ENCODE measurements at places on chromosomes 12 and 14.

- no peak for DNase-seq
Observed at GRCh38 chr12:130847112-130847511, 8.1 kb upstream of the STX2 start.

DNA sequence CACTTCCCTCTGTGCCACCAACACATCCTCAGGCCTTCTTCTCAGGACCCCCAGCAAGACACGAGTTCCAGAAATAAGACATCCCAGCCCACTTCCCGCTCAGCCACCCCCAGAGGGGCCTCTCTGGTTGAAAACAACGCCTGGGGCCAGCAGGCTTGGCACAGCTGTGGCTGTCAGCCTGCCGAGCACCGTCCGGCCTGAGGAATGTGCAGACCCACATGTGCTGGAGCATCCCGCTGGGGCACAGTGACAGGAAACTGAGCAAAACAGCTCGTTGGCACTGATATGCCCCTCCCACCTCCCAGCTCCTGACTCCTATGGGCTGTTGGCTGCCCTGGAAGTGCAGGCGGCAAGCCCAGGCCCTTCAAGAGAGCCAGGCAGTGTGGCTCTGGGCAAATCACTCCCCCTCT, 1.4 kb downstream of the SYNE3 start:
- peak; percentile 84 for DNase-seq

DNA sequence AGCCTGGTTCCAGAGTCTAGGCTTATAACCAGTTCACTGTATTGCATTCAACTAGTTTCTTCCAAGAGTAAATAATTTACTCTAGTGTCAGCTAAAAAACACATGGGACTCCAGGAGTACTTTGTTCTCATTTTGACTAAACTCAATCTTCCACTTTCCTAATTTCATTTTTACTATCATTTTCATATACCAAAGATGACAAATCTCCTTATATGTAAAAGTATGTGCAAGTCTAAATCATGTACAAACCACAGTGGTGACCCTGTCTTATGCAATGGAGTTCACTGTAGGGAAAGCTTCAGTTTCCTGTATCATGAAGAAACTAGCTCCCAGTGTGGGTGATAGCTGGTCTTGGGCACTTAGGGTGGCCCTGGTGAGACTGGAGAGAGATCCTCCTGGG, 151.6 kb downstream of the HELB start:
- DNase-seq: no peak

GRCh38 chr14:56490379-56490778, 89.2 kb upstream of the TMEM260 start:
- DNase-seq: no peak

DNA sequence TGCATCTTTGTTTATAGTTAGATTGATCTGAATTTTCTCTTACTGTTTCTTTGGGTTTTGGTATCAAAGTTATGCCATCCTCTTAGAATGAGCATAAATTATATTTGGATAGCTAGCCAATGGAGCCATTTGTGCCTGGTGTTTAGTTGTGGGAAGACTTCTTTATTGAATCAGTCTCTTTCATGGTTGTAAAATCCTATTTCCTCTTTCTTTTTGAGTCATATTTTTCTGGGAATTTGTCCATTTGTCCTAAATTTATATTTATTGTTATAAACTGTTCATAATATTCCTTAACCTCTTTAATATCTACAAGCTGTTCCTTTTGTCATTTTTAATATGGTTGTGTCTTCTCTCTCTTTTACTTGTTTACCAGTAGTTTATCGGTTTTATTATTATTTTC, 462.5 kb downstream of the AEBP2 start:
- DNase-seq: no peak

GRCh38 chr12:16359512-16360491, 12.4 kb downstream of the MGST1 start:
- peak; percentile 82 for DNase-seq

DNA sequence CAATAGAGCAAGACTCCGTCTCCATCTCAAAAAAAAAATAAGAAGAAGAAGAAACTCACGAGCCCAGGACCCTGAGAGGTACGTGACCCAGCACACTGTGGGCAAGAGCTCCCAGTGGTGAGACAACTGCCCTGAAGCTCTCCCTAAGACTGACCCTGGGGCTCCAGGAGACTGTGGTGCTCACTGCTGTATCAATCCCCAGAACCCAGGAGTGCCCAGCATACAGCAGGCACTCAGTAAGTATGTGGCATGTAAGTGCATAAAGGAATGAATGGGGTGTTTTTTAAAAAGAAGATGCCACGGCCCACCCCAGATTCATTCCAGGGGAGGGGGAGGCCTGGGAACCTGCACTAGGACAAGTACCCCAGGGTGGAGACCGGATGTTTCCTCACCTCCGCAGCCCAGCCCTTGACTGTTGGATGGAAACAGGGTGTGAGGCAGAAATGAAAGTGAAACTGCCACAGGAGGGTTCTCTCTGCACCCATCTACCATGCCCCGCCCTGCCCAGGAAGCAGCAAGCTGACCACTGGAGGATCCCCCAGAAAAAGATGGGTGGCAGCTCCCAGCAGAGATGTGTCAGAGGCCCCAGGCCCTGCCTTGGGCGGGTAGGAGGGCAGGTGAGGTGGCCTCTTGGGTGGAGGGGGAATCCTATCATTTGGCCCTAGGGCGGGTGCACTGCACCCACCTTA, 12.2 kb downstream of the ITPK1 start:
- DNase-seq: peak; percentile 60

- DNase-seq: no peak
Observed at GRCh38 chr12:19205120-19205519, 75.6 kb downstream of the PLEKHA5 start.

DNA sequence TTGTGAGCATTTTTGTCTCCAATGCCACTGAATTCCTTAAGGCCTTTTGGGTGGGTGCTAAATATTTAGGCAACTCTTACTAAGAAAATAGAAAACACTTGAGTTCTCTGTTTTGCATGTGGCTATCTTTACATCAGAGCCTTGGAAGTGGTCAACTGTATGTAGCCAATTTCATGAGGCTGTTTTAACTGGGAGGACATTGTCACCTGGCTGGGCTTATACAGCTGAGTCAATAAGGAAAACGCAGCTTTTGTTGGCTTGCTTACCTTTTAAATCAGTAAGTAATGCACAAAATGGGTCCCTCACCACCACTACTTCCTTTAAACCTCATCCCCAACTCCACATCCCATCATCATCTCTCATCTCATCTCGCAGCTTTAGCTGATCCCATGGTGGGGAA, 194.3 kb downstream of the RGS6 start:
- no peak for DNase-seq

DNA sequence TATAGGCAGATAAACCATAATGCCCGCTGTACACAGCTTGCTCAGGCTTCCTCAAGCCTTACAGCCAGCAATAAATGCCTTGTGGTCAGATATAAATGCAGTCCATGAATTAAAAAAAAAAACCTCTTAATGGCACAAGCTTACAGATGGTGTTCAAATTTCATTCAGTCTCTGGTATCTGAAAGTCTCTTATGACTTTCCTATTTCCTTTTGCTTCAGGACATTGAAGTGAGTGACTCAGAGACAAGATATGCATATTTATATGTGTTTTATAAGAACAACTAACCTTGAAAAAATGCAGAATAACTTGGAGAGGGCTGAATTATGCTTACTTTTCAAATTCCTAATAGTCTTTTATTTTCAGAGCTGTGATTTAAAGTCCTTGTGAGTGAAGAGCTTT, 426.9 kb upstream of the MIS18BP1 start:
- DNase-seq: no peak

GRCh38 chr12:102569803-102570202, 89.4 kb upstream of the IGF1 start:
- no peak for DNase-seq

DNA sequence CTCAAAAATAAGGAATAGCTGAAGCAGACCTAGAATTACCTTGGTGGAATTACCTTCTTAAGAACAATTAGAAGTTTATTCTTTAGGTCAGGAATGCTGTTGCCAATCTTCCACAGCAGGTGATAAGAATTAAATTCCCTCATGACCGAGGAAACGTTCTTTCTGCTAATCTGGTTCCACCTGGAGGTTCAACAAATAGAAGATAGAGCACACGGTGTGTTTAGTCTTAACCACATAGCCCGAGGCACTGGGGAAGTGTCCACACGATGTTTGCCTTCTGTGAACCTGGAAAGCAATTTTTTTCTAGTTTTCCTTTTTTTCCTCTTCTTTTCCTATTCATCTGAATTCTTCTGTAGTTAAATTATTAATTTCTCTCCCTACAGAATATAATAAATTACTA, 906.9 kb downstream of the NRXN3 start:
- no peak for DNase-seq

DNA sequence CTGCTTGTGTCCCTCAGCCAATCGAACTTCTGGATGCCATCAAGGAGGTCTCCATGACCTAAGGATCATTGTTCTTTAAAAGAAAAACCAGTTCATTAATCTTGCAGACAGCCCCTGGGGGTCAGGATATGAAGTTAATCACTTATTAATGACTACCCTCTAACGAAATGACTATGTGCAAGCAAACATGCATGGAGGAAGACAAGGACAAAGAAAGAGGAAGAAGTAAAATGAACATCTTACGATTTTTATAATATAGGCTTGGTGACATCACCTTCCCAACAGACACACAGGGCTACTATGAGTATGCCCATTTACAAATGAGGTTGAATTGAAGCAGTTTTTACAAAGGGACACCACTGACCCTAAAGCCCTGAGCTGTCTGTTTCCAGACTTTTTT, 111.1 kb upstream of the AMIGO2 start:
- no peak for DNase-seq

- no peak for DNase-seq
Observed at GRCh38 chr12:67433385-67434175, 164.4 kb downstream of the CAND1 start.

GRCh38 chr12:125299840-125300239, 234.6 kb downstream of the AACS start:
- no peak for DNase-seq

DNA sequence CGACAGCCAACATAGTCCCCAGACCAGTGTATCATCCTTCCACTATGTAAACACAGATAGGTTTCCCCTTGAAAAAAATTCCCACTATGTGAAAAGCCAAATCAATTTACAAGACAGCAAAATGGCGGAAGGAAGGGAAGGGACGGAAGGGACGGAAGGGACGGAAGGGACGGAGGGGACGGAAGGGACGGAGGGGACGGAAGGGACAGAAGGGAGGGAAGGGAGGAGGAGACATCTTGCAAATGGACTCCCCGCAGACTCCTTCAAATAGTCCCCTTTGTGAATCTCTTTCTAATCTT, 75.3 kb downstream of the NINJ2 start:
- no peak for DNase-seq

DNA sequence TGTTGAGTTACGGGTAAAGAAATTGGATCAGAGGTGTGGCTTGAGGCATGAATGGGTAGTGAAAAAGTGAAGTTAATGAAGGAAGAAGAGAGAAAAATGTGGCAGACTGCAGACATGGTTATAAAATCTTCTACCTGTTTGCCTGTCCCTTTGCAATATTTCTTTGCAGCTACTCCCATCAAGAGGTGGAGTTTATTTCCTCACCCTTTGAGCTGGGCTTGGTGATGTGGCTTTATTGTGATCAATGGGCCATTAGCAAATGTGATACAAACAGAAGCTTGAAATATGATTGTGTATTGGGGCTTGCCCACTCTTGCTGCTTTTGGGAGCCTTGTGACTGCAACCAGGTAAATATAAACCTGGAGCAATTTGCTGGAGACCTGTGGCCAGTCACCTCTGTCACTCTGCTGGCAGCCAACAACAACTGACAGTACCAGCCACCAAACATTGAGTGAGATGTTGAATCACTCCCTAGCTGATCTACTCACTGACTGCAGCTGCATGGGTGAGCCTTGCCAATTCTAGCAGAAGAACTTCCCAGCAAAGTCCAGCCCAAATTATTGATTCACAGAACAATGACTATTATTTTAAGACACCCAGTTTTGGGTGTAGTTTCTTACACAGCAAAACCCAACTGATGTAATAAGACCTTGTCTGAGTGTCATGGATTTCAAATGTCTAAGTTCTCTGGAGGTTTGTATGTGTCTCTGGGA, 151.0 kb upstream of the ATP2B1 start:
- DNase-seq: no peak

DNA sequence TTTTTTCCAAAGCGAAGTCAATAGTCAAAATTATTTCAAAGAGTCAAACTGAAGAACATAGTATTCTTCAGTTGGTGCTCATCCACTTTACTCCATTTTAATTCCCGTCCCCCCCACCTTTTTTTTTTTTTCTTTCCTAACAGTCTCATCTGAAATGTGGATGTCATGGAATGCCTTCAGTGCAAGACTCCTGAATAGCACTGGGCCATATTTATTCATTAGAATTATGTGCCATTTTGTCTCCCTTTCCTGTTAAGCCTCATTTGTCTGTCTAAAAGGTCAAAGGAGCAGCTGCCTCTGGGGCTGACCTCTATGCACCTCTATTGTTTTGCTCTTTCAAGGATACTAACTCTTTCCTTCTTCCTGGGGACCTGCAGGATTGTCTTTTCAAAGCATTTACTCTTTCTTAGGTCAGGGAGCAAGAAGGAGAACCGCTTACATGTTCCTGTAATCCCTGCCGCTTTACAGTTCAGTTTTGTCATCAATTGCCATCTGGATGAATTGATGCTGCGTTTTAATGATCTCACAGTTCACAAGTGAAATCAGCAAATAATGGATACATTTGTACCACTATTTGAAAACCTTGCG, 310.6 kb downstream of the NPAS3 start:
- DNase-seq: no peak

GRCh38 chr12:98896938-98897337, 251.8 kb downstream of the APAF1 start:
- no peak for DNase-seq

- no peak for DNase-seq
Observed at GRCh38 chr12:105616971-105617540, 286.6 kb downstream of the C12orf75 start.

GRCh38 chr14:77459072-77459723, 1.3 kb downstream of the AHSA1 start:
- peak; percentile 60 for DNase-seq

- no peak for DNase-seq
Observed at GRCh38 chr14:70416338-70416724, 559 bp downstream of the SYNJ2BP start.

DNA sequence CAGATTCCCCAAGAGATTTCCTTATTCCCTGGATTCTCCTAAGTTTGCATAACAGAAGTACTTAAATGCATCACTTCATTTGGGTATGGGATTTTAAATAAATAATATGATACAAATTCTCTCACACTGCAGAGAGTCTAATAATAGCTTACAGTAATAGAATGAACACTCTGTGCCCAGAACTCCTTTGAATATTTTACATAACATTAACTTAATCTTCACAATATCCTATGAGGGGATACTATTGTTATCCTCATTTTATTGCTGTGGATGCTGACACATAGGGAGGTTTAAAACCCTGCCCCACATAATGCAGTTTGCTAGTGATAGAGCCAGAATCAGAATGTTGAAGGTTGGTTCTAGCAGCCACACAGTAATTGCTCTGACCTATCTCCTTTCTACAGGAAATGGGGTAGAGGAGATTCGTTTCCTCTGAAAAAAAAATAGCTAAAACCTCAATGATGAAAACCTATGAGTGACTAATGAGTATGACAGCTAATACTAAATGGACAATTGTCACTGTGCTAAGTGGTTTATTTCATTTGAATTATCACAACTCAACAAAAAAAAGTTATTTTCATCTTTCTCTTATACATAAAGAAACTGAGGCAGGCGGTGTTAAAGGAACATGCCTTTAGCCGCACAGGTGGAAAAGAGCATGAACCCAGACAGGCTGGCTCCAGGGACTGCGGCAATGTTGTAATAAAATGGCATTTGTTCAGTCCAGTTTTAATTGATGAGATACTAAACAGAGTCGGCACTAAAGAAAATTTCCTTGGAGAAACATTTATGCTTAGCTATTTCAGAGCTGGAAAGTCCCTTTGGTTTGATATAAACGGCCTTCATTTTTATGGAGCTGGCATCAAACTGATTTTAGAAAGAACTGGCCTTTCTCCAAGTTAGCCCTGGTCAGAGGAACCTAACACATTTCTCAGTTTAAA, 880.9 kb downstream of the NRXN3 start:
- no peak for DNase-seq

Data from aorta (tissue), 5 donors.